Posterior cingulate gyrus (tissue), 11 donors: ENCODE measurements at places on chromosomes 1 and 21.
A peak's percentile ranks its signal among the peaks of the same experiment; 100 is the strongest.

GRCh38 chr1:37475380-37476086 is 1.2 kb downstream of the ZC3H12A start:
- no peak for DNase-seq

GRCh38 chr1:89557445-89557825 is 32.8 kb downstream of the LRRC8B start:
- DNase-seq = peak; percentile 76

DNA sequence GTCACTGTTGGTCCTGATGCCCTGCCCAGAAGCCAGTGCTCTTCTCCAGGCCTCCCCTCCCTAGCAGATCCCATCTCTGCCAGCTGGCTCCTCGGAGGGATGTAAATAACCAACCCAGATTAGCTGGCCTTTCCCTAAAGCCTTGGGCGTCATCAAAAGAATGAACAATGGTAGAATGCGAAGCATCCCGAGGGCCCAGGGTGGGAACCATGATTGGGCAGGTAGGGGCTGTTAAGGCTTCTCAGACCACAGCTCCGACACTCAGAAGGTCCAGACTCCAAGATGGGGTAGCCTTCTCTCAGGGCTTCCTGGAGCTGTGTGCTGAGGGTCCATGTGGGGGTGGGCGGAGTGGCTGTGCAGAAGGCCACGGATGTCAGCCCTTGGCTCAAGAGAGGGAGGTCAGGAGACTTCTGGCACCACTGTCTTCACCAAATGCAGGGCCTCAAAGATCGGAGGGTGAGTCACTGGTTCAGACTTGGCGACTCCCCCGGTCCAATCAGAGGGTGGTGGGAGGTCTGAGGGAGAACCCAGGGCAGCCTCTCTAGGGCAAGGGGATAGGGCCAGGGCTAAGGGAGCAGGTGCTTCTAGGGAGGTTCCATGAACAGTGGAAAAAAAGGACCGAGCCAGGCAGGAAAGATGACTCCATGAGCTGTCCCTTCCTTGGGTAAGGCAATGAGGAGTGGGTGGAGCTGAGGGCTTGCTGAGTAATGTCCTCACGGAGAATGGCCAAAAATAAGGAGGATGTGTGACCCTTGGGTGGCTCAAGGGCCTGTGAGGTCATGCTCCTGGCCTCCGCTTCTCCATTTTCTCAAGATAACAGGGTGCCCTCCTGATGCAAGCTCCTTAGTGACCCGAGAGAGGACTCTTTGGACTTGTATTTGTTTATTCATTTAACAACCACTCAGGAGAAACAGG is 58.4 kb upstream of the EPS8L3 start:
- DNase-seq = no peak

DNA sequence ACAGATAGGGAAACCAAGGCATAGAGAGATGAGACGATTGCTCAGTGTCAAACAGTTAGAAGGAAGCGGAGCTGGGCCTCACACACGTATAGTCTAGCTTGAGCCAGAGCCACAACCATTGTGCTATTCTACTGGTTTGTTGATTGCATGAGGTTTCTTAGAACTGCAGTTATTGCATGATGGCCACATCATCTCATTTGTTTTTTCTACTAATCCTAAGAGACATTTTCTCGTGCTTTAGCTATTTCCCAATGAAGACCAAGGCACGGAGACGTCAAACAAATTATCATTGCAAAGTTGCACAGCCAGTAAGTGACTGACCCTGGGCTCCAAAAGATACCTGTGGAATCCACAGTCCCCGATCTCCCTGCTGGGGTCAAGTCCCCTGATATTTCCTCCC is 25.1 kb upstream of the ZNF362 start:
- no peak for DNase-seq

DNA sequence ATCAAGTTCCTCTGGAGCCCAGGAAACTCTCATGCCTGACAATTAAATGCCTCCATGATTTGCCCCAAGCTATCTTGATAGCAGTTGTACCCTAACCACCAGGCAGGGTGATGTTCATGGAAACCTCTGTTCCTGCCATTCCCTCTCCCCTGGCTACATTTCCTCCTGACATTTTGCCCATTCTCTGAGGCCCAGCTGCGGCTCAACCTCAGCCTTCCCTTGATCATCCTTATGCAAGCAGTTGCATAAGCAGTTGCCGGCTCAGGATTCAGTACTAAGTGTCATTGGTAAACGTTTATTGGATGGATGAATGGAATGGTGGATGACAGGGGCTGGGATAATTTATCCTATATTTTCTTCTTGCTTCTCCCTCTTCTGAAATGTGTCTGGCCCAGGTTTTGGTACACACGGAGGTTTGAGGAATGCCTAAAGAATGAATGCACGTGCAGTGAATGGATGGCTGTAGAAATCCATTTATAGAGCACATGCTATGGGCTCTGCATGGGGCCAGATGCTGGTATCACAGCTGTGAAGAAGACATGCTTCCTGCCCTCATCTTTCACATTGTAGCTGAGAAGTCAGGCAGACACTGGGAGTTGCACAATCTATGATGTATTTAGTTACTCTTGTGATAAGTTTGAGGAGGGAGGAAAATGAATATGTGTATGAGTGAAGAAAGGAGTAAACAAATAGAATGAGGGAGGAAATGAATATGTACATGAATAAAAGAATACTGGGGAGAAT is 261.8 kb downstream of the FOXD2 start:
- DNase-seq = no peak

- no peak for DNase-seq
Measured at GRCh38 chr1:89829186-89829585, 8.4 kb downstream of the LRRC8D start.

DNA sequence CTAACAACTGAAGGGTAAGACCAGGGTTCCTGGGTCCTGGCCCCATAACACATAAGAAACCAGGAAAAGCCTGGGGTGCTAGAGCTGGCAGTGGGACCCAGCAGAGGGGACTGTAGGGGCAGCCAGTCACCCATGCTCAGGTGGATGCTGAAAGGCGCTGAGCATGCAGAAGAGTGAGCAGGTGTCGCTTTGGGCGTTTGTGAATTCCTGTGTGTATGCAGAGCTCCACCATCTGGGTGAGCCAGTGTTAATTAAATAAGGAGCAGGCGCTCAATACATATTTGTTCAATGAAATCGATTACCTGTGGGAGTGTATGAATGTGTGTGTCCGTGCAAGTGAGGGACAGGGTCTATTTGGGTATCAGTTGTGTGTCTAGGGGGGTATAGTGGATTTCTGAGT is 499 bp downstream of the C1QA start:
- DNase-seq = no peak

GRCh38 chr1:199124351-199124750 is 485.5 kb downstream of the PTPRC start:
- DNase-seq = no peak

DNA sequence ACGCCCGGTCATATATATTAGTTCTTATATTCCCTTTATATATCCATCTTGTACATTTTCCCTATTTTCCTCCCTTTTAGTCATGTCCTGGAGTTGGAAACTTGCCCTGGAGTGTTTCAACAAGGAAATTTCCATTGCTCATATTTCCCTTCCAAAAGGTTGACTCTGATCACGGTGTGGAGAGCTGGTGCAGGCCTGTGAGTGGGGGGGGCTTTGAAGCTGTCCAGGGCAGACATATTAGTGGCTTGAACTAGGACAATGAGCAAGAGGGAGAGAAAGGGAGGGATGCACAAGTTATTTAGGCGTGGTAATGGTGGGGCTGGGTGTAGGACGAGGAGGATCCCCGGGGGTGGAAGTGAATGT is 30.4 kb upstream of the TMEM61 start:
- no peak for DNase-seq

DNA sequence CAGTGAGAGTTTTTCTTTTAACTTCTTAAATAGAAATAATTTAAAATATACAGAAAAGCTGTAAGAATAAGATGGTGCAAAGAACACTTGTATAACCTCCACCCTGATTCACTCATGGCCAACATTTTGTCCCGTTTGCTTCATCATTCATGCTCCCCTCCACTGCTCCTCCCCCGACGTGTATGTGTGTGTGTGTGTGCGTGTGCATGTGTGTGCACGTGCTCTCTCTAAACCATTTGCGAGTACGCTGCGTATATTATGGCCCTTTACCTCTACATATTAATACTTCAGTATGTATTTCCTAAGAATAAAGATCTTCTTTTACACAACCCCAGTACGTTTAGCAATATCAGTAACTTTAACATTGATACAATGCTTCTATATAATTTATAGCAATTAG is 43.0 kb downstream of the TRAF5 start:
- DNase-seq = no peak

- DNase-seq = no peak
Measured at GRCh38 chr1:18530587-18531502, 50.1 kb downstream of the KLHDC7A start.

GRCh38 chr1:223794136-223794880 is 51.4 kb downstream of the TP53BP2 start:
- no peak for DNase-seq

DNA sequence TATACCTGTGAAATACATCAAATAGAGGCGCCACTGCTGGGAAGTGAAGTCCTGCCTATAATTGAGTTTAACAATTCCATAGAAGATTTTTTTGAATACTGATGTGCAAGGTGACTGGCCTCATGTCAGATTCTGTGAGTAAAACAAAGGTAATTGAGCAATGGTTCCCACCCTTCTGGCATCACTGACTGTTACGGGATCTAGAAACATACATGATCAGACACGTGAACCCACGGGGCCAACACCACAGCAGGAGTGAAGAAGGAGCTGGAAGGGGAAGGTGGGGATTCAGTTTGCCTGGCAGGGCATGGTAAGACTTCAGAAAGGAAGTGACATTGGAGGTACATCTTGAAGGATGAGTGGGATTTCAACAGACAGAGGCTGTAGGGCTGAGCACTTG is 270.2 kb downstream of the DISC1 start:
- DNase-seq = no peak

GRCh38 chr1:184518736-184519357 is 132.0 kb downstream of the C1orf21 start:
- no peak for DNase-seq

DNA sequence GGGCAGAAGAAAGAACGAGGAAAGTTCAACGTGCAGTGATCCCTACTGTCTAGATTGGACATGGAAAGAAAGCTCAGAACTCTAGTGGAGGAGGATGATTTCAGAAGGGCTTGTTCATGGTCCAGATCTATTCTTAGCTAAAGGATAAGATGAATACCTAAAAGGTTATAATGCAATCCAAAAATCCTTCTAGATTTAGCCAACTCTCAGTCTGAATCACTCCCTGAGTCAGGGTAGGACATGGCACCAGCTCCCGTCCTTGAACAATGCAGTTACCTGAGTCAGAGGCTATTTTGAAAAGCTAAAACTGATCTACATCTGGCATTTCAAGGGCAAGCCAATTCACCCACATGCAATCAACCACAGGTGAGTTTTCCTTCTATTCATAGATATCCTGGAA is 38.8 kb upstream of the HIVEP3 start:
- no peak for DNase-seq

DNA sequence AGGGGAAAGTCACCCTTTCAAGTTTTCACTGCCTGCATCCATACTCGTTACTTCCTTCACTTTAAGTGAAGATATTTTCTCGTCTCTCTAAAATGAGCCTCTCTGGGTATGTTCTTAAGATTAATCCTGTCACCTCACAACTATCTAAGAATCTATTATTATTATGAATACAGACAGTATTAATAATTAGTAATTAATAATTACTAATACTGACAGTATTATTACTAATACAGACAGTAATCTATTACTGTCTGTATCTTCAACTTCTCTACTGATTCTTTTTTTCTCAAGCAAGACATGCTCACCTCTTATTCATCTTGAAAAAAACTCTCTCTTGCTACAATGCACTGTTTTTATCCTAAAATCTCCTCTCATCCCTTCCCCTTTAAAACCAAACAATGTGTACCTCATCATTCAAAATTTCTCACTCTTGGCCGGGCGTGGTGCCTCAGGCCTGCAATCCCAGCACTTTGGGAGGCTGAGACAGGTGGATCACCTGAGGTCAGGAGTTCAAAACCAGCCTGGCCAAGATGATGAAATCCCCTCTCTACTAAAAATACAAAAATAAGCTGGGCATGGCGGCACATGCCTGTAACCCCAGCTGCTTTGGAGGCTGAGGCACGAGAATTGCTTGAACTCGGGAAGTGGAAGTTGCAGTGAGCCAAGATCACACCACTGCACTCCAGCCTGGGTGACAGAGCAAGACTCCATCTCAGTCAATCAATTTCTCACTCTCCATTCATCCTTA is 7.8 kb downstream of the NRDC start:
- DNase-seq = no peak

- peak; percentile 92 for DNase-seq
Measured at GRCh38 chr1:84689514-84690396, 506 bp downstream of the SSX2IP start.

- DNase-seq = no peak
Measured at GRCh38 chr1:163820226-163820625, 498.5 kb downstream of the NUF2 start.

- DNase-seq = no peak
Measured at GRCh38 chr1:57719274-57719673, 295.4 kb upstream of the DAB1 start.

- no peak for DNase-seq
Measured at GRCh38 chr1:22184892-22185612, 42.2 kb upstream of the WNT4 start.

GRCh38 chr1:219175212-219175564 is 1.5 kb downstream of the LYPLAL1 start:
- DNase-seq = no peak

- DNase-seq = peak; percentile 73
Measured at GRCh38 chr1:84077476-84078107, 66.5 kb upstream of the PRKACB start.

DNA sequence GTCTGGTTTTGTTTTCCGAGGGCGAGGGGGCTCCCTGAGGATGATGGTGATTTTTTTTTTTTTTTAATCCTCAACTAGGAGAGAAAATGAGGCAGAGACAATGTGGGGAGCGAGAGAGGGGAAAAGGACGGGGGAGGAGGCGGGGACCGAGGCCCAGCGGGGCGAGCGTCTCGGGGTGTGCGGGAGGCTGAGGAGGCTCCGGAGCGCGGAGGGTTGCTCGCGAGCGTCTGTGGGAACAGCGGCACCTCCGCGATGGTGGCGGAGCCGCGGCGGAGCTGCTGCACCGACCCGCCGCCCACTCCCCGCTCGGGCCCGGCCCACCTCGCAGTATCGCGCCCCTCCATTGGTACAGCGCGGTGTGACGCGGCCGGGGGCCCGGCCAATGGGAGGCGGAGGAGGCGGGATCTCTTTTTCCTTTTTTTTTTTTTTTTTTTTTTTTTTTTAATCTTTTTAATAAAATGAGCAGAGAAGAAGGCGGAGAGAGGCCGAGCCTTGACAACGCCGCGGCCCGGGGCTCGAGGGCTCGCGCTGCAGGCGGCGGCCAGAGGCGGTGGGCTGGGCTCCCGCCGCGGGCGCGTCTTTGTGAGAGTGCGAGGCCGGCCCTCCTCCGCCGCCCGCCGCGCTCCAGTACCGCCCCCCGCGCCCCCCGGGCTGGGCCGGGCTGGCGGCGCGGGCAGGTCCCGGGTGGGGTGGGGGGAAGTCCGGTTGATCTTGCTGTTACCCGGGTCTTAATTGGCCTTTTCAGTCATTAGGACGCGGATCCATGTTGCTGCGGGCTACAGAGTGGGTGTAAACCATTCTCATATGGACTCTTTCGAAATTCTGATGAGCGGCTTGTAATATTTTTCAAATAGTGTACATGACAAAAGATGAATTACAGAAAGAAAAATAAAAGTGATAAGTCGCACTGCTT is at the start of gene RERE:
Gene RERE (minus strand): TSS at position 229 of the 913 bp plus-strand sequence.
- peak; percentile 91 for DNase-seq

GRCh38 chr1:59071876-59072582 is 224.9 kb upstream of the FGGY start:
- DNase-seq = no peak

GRCh38 chr1:208405014-208405413 is 160.8 kb upstream of the PLXNA2 start:
- no peak for DNase-seq

- no peak for DNase-seq
Measured at GRCh38 chr1:200668514-200669313, 993 bp downstream of the DDX59 start.

GRCh38 chr1:211332036-211332616 is 5.5 kb downstream of the TRAF5 start:
- no peak for DNase-seq
